Ascending aorta (tissue), 2 donors: ENCODE measurements at places on chromosomes 11 and 22.

- DNase-seq: no peak
Measured at GRCh38 chr22:32830473-32830872, 29.0 kb downstream of the TIMP3 start.

DNA sequence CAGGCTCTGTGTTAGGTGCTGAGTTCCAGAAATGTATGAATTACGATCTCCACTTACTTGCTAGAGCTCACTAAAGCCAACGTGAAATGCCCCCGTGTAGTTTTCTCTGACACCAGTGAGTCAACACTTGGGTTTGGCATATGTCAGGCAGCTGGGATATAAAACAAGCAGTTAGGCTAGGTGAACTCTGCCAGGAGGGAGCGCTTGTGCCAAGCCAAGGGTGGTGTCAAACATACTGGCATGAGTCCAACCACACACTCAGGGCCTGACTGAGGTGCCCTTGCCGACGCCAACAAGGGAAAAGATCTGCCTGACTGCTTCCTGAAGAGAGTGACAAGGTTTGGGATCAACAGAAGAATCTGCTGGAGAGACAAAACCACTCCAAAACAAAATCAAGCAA is 167.8 kb upstream of the NARS2 start:
- peak; percentile 69 for DNase-seq

DNA sequence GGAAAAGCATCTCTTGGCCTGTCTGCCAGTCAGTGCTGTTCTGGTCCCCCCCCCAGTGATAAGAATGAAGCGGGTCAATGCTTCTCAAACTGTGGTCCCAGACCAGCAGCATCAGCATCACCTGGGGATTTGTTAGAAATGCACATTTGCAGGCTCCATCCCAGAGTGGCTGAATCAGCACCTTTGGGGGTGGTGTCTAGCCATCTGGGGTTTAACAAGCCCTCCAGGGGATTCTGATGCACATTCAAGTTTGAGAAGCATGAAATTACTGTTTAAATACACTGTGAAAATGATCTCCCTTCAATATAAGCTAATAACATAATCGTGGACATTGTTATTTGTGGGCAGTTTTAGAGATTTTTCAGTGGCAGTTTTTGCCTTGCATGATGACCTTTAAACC is 133.5 kb downstream of the MYO18B start:
- DNase-seq: no peak

GRCh38 chr22:48373626-48374173 is 1454.0 kb downstream of the BRD1 start:
- DNase-seq: peak; percentile 28

DNA sequence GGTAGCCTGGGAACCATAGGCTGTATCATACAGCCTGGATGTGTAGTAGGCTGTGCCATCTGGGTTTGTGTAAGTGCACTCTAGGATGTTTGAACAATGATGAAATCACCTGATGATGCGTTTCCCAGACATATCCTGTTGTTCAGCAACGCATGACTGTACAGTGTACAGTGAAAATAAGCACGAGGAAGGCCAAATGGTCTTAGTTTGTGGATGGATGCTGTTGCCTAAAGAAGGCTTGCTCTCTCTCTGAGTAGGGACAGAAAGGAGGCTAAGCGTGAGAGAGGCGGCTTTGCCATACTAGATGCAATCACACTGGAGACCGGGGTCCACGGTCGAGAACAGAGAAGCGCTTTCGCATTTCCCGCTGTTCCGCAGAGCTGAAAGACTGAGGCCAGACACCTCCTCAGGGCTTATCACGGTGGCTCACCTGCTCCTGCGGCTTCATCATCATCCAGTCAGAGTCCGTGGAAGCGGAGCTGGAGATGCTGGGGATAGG is 27.6 kb upstream of the APLP2 start:
- DNase-seq: no peak

DNA sequence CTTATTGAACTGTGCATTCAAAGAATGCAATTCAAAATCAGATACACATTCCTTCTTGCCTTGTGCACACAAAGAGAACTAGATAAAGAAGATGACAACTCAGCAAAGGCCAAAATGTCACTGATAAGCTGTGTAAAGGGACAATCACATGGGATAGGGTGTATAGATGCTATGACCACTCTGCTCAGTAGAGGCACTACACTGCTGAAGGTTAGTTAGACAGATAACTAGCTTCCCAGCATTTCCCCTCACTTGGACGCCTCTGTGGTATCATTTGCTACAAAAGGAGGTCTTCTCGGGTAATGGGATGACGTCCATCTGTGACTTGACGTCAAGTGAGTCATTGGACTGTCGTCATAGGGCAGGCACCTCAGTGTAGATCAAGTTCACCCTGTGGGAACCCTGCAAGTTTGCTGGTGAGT is 424.9 kb upstream of the CCDC90B start:
- DNase-seq: no peak

DNA sequence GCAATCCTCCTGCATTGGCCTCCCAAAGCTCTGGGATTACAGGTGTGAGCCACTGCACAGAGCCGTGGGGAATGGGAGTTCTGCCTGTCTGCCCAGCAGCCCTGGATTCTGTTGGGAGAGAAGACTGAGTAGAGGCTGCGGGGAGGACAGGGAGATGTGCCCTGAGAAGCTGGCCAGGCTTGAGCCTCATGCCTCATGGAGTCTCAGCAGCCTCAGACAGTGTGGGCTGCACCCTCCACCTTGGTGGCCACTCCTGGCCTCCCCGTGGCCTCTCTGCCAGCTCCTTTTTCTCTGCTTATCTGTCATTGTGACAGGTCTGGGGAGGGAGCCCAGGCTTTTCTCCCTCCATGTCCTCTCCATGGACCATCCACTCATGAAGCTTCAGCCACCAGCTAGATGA is 43.2 kb downstream of the DKK3 start:
- no peak for DNase-seq

GRCh38 chr11:108788565-108789199 is 123.8 kb downstream of the DDX10 start:
- DNase-seq: no peak

DNA sequence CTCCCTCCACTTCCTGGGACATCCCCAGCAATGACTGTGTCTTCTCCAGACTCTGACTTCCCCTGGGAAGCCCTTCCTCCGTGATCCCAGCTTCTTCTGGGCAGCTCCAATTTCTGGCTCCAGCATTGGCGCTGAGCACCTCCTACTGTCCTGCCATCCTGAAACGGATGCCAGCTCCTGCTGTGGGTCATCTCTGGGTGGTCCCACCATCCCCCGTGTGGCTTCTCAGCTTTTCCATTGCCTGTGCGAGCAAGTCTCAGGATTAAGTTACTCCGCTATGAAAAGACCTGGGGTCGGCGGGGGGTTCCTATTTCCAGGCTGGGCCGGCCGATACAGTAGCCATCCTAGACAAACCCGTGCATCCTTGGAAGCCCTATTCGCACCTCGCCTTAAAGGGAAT is 55.4 kb upstream of the FADD start:
- DNase-seq: no peak

DNA sequence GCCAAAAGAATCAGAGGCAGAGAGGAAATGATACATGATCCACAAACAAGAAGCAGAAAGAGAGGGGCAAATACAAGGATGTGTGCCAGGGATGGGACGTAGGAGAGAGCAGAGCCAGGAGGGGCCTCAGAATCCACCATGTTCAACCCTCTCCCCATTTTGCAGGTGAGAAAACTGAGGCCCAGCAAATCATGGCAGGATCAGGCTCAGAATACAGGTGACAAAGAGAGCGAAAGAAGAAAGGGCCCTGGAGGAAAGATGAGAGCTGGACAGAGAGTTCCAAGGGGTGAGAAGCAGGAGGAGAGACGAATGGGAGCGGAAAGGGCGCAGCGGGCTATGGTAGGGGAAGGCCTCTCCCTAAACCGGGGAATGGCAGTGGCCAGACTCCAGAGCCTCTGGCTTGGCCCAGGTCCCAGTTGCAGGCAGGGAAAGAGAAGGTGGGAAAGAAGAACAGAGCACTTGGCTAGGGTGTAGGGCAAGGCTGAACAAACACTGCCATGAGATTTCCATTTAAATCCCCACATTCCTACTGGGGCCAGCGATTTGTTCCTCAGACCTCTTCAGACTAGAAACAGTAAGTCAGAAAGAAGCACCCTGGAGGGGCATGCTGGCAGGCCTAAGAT is 44.4 kb upstream of the TSKU start:
- no peak for DNase-seq

GRCh38 chr11:3914805-3915204 is 59.3 kb downstream of the STIM1 start:
- DNase-seq: no peak

- DNase-seq: no peak
Measured at GRCh38 chr11:61117168-61117520, 14.9 kb downstream of the CD5 start.

- no peak for DNase-seq
Measured at GRCh38 chr22:37299969-37300509, 17.7 kb downstream of the CYTH4 start.

DNA sequence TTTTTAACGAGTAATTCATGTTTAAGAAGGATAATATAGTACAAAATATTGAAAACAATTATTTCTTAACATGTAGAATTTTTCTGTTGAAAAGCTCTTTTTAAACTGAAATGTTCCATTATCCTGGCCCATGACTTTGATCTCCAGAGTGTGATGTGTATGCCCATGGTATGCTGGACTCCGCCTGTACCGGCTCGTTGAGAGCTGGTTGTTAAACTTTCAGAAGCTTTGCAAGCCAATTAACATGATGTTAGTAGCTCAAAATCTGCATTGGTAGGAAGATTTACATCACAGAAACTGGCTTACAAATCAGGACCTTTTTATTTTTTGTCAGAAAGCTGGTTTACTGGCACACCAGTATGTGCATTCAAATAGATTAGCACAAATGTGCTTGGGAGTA is 15.0 kb downstream of the SIK2 start:
- DNase-seq: no peak

GRCh38 chr11:64999478-64999877 is 2.7 kb upstream of the BATF2 start:
- DNase-seq: no peak

- no peak for DNase-seq
Measured at GRCh38 chr11:23455321-23455891, 595.1 kb upstream of the CCDC179 start.
